ENCODE measurements at places on chromosomes 3 and 15. TPM values are rescaled to one million over a fixed set of nuclear protein-coding genes. Genes with fewer than 3 reads are reported as not detected.

DNA sequence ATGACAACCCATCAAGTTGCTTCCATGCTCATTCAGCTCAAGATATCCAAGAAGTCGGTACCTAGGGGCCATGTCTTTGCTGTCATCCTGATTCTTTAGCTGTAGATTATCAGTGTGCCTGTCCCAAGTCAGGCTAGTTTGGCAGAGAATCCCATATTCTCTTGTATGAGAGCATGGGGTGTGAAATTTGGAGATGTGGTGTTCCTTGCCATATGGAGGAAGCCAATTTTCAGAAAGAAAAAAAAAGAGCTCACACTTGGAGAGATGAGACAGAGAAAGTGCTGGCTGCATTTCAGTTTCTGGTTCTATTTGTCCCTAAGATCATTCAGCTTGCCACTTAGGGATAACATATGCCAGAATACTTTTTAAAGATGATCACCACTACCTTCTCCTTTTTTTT is 52.3 kb upstream of the SLC4A7 start:
- DNase-seq, result no peak

- no peak for DNase-seq
Measured at GRCh38 chr15:92636908-92637481, 18.6 kb downstream of the FAM174B start.

Gene SNRPA1
- 134 TPM for total RNA-seq

Gene PLA2G4E
- not detected for total RNA-seq

Gene ZKSCAN7
- not detected for total RNA-seq
